Forelimb muscle (tissue), 1 donor: ENCODE measurements at places on chromosomes 2 and 18. TPM values are rescaled to one million over a fixed set of nuclear protein-coding genes. Genes with fewer than 3 reads are reported as not detected.

GRCh38 chr2:143473820-143474219 is 344.6 kb downstream of the ARHGAP15 start:
- DNase-seq: no peak

DNA sequence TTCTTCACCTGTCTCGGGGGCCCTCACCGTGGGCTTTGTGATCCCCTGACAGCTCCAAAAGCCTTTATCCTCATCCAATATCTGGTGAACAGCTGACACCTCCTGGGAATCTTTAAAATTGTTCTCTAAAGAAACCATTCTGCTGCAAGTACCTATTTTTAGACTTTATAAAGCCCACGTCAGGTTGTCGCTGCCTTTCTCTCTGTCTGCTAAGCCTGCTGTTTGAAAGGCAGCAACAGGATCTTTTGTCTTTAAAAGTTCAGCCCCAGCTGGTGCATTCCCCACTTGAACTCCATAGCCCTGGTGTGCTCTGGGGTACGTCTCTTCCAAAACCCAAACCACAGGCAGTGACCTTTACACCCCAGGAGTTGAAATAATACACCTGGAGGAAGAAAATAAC is 145.0 kb downstream of the NEDD4L start:
- no peak for DNase-seq

- no peak for DNase-seq
Observed at GRCh38 chr18:11183637-11184036, 34.3 kb upstream of the PIEZO2 start.

- DNase-seq: no peak
Observed at GRCh38 chr2:121284463-121285449, at the start of gene TFCP2L1. TSS of gene TFCP2L1 (minus strand) at chr2:121285202. CDS start at chr2:121285109, 93 bp downstream.

- no peak for DNase-seq
Observed at GRCh38 chr2:134148843-134149472, 104.9 kb upstream of the MGAT5 start.

- no peak for DNase-seq
Observed at GRCh38 chr2:100957996-100958653, 44.0 kb upstream of the RPL31 start.

DNA sequence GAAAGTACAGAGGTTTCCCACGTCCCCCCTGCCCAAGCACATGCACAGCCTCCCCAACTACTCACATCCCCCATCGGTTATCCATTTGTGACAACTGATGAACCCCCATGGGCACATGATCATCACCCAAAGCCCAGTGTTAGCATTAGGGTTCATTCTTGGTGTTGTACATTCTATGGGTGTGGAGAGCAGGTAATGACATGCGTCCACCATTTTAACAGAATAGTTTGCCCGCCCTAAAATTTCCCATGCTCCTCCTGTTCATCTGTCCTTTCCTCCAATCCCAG is 74.3 kb downstream of the LONRF2 start:
- no peak for DNase-seq

- DNase-seq: no peak
Observed at GRCh38 chr2:101679037-101679726, 18.3 kb upstream of the MAP4K4 start.

DNA sequence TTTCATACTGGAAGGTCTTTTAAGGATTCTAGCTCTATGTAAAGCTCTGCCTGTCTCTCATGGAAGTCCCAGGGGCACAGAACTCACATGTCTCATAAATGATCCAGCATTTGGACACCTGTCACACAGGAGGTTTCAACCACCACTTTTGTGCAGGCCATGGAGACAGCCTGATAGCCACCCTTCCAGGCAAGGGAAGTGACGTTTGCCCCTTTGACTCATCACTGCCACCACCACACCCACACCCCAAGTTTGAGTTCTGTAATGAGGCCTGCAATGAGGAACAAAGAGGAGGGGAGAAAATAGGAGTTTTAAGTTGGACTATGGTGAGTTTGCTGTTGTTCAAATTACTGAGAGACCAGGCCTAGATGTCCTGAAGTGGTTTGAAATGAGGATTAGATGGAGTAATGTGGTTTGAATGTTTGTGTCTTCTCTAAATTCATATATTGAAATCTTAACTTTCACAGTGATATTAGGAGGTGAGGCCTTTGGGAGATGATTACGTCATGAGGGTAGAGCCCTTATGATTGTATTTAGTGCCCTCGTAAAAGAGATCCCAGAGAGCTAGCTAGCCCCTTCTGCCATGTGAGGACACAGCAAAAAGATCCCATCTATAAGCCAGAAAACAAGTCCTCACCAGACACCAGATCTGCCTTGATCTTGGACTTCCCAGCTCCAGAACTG is 175.3 kb upstream of the EPHA4 start:
- DNase-seq: no peak

DNA sequence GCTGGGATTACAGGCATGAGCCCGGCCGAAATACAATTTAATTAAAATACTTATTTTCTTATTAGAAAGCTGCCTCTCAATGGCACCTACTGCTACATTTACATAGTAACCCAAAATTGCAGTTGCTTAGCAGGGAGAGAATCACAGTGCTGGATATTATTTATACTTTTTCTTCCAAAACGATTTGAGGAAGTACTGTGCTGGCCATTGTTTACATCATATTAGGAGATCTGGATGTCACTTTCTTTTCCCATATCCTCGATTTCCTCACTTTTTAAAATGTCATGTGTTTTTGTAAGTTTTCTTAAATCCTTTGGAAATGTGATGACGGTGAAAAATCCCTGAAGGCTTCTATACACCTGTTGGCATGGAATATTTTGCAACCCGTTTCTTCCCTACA is 3.4 kb upstream of the SP3 start:
- no peak for DNase-seq

DNA sequence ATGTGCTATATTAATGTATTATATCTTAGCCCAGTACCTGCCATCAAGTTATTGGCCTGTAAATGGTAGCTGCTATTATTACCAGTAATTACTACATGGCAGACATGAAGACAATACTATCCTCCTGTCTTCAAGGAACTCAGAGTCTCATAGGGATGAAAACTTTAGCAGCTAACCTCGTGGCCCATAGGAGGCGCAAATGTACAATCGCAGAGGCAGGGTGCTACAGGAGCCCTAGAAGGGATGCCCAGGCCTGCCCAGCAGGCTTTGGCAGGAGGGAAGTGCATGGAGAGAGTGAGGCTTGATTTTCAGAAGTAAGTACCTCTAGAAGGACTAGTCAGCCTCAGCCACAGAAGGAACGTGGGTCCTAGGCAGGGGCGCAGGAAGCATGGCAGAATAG is 44.7 kb upstream of the KIDINS220 start:
- DNase-seq: no peak

- no peak for DNase-seq
Observed at GRCh38 chr2:159942146-159942545, 120.3 kb downstream of the PLA2R1 start.

DNA sequence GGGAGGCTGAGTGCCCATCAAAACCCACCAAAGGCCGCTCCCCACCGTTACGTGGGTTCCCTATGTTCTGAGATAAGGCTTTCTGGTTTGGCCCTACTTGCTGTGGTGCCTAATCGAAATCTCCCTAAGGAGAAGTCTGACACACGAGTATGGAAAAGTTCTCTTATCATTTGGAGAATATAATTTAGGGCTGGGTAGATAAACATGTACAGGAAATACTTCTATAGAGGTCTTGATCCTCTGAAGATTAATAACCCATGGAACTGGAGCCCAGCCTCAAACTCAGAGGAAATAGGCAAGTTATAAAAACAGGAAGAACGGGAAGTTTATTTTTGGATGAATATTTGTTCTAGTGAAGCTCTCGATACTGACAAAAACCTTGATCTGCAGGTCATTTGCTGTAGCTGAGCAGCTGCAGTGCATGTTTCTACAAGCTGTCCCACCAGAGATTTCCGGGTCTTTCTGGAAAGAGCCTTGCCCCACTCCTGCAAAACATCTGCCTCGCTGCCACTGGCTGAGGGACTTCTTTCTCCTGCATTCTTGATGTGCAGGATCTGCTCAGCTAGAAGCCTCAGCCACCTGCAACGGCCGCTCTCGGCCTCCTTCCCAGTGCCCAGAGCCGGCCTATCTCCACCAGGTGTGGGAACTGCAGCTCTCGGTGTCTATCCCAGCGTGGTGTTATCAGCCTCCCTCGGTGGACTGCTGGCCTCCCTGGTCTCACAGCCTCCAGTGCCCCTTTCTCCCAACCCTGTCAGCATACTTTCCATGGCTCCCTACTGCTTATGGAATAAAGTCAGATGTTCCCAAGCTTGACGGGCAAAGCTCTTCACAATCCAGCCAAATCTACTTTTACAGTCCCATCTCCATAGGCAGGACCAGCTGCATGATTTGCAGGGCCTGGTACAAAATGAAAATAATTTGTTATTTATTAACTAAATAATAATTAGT is 48.6 kb downstream of the SPRED2 start:
- DNase-seq: no peak

DNA sequence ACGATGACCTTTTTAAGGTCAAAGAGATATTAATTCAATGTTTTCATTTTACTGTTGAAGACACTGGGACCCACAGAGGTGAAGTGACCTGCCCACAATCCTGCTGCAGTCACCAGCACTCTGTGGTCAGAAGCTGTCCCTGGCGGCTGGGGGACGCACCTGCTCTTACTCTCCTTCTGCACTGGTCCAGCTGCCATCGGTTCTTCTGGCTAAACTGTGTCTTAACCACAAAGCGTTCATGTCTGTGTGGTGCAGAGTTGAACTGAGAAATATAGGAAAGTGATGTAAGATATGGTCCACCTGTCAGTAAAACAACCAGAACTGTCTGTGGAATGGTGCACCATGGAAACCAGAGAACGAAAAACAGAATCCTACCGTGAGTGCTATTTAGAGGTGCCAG is 44.9 kb upstream of the SMIM21 start:
- DNase-seq: no peak

DNA sequence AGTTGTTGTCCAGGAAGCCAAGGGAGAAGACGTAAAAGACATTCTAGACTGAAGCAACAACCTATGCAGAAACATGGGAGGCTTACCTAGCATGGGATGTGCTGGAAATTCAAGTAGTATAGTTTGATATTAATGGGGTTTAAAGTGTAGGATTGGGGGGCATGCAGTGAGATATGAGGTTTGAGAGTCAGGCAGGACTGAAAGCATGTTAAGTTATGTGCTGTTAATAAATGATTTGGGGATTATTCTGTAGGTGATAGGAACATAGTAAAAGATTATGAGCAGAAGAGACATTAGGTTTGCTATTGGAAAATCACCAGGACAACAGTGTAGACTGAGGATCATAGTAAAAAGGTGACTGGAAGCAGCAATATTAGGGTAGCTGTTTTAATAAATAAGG is 3.2 kb downstream of the EHBP1 start:
- DNase-seq: no peak

DNA sequence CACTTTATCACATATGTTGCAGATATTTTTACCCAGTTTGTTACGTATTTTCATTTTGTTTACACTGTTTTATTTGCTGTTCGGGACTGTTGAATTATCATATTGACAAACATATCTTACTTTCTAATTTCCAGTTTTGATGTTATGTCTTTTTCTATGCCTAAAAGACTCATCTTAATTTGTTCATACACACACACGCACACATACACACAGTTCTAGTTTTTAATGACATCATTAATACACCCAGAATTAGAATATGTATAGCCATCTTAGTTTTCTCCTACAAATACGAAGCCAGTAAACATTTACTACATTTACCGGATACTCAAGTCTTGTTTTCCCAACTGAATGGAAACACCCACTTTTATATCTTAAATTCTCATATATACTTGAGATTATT is 29.2 kb downstream of the ALS2 start:
- DNase-seq: no peak

- no peak for DNase-seq
Observed at GRCh38 chr2:239303711-239304532, 96.9 kb downstream of the HDAC4 start.

DNA sequence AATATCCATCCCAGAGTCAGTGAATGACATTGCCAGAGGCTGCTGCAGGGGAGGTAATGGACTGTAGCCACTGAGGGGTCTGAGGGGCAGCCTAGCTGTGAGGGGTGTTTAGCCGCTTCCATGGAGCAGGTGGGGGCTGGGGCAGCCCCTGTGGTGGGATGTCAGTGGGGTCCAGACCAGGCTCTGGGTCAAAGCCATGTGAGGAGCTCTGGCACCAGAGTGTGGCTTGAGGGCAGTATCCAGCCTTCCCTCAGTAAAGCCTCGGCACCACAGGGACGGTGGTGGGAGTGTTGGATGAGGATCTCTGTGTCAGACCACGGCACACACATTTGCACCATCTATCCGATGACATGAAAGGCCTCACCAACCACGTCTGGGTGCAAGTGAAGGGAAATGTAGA is 85.0 kb downstream of the INHBB start:
- no peak for DNase-seq

DNA sequence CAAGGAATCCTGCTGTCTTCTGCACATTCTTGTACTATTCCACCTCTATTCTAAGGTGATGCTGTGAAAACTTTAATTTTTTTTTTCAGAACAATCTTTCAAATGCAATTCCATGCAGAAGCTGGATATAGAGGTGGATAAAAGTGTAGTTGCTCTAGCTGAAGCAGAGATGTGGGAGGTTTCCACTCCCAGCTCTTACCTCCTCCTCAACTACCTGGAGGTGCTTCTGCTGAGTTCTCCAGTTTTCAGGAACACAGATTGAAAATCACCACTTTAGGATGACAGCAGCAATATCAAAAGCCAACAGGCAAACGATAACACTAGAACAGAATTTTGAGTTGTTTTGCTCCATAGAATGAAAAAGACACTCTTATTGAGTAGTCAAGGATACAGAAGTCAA is 51.1 kb upstream of the FAM98A start:
- no peak for DNase-seq

GRCh38 chr2:20624884-20625485 is 25.9 kb downstream of the HS1BP3 start:
- no peak for DNase-seq

DNA sequence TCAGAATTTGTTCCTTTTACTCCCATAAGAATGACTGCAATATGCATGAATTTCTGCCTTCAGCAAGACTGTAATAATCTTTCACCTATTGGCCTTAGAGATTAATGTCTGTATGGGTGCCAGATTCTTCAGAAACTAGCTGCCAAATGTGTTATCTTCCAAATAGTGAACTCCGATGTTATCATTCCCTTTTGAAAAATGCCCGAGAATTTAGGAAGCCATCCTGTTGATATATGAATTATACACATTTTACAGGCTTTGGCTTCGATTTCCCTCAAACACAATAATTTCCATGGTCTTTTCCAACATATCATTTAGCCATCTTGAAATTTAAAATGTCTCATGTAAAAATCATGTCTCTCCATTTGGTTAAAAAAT is 101.5 kb downstream of the ZNF521 start:
- no peak for DNase-seq

- DNase-seq: peak; percentile 88
Observed at GRCh38 chr18:2898186-2898640, 51.4 kb downstream of the EMILIN2 start.

- no peak for DNase-seq
Observed at GRCh38 chr2:96431319-96431718, 73.8 kb downstream of the NEURL3 start.

- DNase-seq: no peak
Observed at GRCh38 chr2:27150639-27151230, 1.9 kb downstream of the TCF23 start.

GRCh38 chr18:49768051-49768391 is 45.3 kb downstream of the ACAA2 start:
- DNase-seq: peak; percentile 36

DPYSL5 gene
- 19.1 TPM for polyA plus RNA-seq

AQP4 gene
- 0.33 TPM for polyA plus RNA-seq

TBC1D8 gene
- 26.2 TPM for polyA plus RNA-seq

QPCT gene
- polyA plus RNA-seq: 8.9 TPM

SCN1A gene
- polyA plus RNA-seq: 0.08 TPM

WDCP gene
- polyA plus RNA-seq: 9.8 TPM

CYS1 gene
- 14.6 TPM for polyA plus RNA-seq

TNFAIP6 gene
- polyA plus RNA-seq: 12.2 TPM

HOXD4 gene
- polyA plus RNA-seq: 8.9 TPM

BMPR2 gene
- 30.6 TPM for polyA plus RNA-seq

ANKRD30B gene
- 0.06 TPM for polyA plus RNA-seq
